ENCODE measurements at places on chromosomes 4 and X. TPM values are rescaled to one million over a fixed set of nuclear protein-coding genes. Genes with fewer than 3 reads are reported as not detected.

GRCh38 chr4:56195025-56195424, 192.3 kb downstream of the AASDH start:
- DNase-seq = no peak
- H3K4me1 ChIP-seq = no peaks in the 10 kb centered on the region
- peaks cover 4% of the 10 kb centered on the region for H3K36me3 ChIP-seq
- H3K27me3 ChIP-seq = no peaks in the 10 kb centered on the region

- H3K4me3 ChIP-seq = peak overlapping the region; percentile 7
- peak overlapping the region; percentile 76 for H3K27ac ChIP-seq
- DNase-seq = peak; percentile 10
Observed at GRCh38 chr4:55993994-55994663, 45.4 kb downstream of the CEP135 start.

DNA sequence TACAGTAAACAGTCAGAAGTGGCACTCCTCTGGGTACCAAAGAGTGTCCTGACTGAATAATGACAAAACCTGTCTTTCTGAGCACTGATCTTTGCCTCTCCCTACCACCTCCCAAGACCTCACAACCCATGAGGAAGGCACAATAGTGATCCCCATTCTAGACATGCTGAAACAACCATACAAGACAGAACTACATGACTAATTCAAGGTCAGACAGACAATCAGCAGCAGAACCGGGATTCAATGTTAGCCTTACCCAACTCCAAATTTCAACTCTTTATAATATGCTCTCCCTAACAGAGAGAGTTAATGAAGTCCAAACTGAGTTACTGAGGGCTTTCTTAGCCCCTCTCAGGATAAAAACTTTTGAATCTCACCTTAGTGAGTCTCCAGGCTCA, 71.0 kb downstream of the IRF2 start:
- H3K4me1 ChIP-seq = peaks cover 28% of the 10 kb centered on the region
- H3K27me3 ChIP-seq = no peaks in the 10 kb centered on the region
- DNase-seq = no peak
- peak overlapping the region; percentile 21 for H3K27ac ChIP-seq
- H3K4me3 ChIP-seq = no peak overlapping the region
- H3K36me3 ChIP-seq = peaks cover 7% of the 10 kb centered on the region

GRCh38 chr4:187910741-187911140, 84.8 kb upstream of the ZFP42 start:
- H3K27ac ChIP-seq = no peak overlapping the region
- no peaks in the 10 kb centered on the region for H3K4me1 ChIP-seq
- DNase-seq = no peak

DNA sequence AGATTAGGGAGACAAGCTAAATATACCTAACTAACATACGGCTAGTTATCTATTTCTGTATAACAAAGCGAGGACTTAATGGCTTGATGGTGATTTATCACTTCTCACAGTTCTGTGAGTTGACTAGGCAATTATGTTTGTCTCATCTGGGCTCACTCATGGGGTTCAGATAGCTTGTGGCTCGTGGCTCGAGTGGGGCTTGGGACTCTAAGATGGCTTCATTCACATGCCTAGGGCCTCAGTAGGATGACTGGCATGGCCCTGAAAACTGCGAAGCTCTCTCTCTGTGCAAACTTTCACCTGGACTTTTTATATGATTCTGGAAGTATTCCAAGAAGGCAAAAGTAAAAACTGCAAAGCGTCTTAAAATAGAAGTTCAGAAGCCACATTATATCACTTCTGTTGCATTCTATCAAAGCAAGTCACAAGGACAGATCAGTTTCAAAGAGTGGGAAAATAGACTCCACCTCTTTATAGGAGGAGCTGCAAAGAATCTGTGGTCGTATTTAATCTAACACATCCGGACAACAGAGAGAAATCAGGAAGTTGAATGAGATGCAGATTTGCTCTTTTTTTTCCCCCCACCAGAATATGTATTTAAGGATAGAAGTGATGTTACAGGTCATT, 491.2 kb downstream of the INPP4B start:
- peak overlapping the region; percentile 97 for H3K27ac ChIP-seq
- H3K27me3 ChIP-seq = no peaks in the 10 kb centered on the region
- H3K36me3 ChIP-seq = no peaks in the 10 kb centered on the region
- H3K4me3 ChIP-seq = peak overlapping the region; percentile 82
- peak; percentile 29 for DNase-seq
- peaks cover 100% of the 10 kb centered on the region for H3K4me1 ChIP-seq

- H3K4me3 ChIP-seq = no peak overlapping the region
- H3K27me3 ChIP-seq = peaks cover 5% of the 10 kb centered on the region
- H3K4me1 ChIP-seq = peaks cover 9% of the 10 kb centered on the region
- H3K27ac ChIP-seq = no peak overlapping the region
- H3K36me3 ChIP-seq = no peaks in the 10 kb centered on the region
Observed at GRCh38 chr4:7651461-7651921, 216.8 kb upstream of the PSAPL1 start.

GRCh38 chr4:185787926-185788679, 23.9 kb downstream of the SORBS2 start:
- no peaks in the 10 kb centered on the region for H3K36me3 ChIP-seq
- H3K27ac ChIP-seq = no peak overlapping the region
- no peaks in the 10 kb centered on the region for H3K27me3 ChIP-seq
- no peak for DNase-seq

DNA sequence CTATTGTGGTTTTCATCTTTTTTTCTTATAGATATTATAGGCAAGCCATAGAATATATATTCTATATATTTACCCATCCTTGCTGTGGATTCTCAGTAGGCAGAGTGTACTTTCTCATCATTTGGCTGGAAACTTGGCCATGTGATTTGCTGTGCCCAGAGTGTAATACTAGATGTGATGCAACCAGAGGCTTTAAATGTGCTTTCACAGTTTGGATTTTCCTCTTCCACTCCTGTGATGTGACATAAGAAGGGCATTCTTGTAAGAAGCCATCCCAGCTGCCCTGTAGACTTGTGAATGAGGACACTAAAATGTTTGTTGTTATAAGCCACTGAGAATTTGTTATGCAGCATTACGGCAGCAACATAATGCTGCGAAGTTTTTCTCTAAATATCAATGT, 10.4 kb upstream of the HPGDS start:
- no peaks in the 10 kb centered on the region for H3K36me3 ChIP-seq
- no peak for DNase-seq
- no peak overlapping the region for H3K27ac ChIP-seq
- H3K4me1 ChIP-seq = peaks cover 35% of the 10 kb centered on the region

- no peak for DNase-seq
- H3K27ac ChIP-seq = no peak overlapping the region
- H3K4me1 ChIP-seq = peaks cover 6% of the 10 kb centered on the region
- H3K4me3 ChIP-seq = no peak overlapping the region
- no peaks in the 10 kb centered on the region for H3K36me3 ChIP-seq
- H3K27me3 ChIP-seq = peaks cover 47% of the 10 kb centered on the region
Observed at GRCh38 chr4:176794151-176794550, 1.4 kb upstream of the VEGFC start.

DNA sequence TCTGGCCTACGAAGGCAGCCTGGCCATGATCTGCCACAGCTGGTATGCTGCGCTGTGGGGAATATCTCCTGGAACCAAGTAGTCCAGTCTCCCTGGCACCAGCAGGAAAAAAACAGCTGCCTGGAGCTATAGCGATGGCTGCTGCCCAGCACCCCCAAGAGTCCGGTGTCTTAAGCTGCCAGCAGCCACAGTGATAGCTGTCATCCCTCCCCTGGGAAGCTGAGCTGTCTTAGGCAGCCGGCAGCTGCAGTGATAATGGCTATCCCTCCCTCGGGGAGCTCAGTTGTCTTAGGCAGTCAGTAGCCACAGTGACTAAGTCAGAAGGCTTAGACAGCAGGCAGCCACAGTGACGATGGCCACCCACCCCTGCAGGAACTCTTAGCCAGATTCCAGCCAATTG, 205.1 kb downstream of the STPG2 start:
- no peak overlapping the region for H3K27ac ChIP-seq
- H3K4me1 ChIP-seq = no peaks in the 10 kb centered on the region
- no peaks in the 10 kb centered on the region for H3K27me3 ChIP-seq
- DNase-seq = no peak
- no peak overlapping the region for H3K4me3 ChIP-seq

- H3K27me3 ChIP-seq = no peaks in the 10 kb centered on the region
- no peaks in the 10 kb centered on the region for H3K4me1 ChIP-seq
- no peak overlapping the region for H3K27ac ChIP-seq
- no peaks in the 10 kb centered on the region for H3K36me3 ChIP-seq
- no peak for DNase-seq
- no peak overlapping the region for H3K4me3 ChIP-seq
Observed at GRCh38 chr4:16626945-16627344, 271.5 kb downstream of the LDB2 start.

- no peak overlapping the region for H3K4me3 ChIP-seq
- H3K36me3 ChIP-seq = no peaks in the 10 kb centered on the region
- no peaks in the 10 kb centered on the region for H3K27me3 ChIP-seq
- H3K27ac ChIP-seq = no peak overlapping the region
- H3K4me1 ChIP-seq = no peaks in the 10 kb centered on the region
Observed at GRCh38 chr4:177006331-177006730, 213.6 kb upstream of the VEGFC start.

DNA sequence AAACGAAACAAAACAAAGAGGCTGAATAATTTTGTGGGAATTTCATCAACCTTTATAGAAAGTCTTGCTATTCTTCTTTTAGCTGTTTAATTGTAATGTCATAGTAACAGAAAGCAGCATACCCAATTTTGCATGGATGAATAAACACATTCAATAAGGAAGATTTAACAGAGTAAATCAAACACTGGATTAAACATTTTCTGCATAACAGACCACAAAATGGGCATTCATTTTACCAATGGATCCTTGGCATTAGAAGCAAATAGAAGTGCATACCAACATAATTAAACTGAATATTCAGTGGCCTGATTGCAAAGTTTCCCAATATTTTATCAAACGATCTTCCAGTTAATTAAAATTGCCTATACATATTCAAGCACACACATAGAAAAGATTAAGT, 4.4 kb upstream of the CHM start:
- no peaks in the 10 kb centered on the region for H3K4me1 ChIP-seq
- no peak for DNase-seq
- no peak overlapping the region for H3K27ac ChIP-seq
- H3K4me3 ChIP-seq = no peak overlapping the region
- peaks cover 31% of the 10 kb centered on the region for H3K27me3 ChIP-seq

DNA sequence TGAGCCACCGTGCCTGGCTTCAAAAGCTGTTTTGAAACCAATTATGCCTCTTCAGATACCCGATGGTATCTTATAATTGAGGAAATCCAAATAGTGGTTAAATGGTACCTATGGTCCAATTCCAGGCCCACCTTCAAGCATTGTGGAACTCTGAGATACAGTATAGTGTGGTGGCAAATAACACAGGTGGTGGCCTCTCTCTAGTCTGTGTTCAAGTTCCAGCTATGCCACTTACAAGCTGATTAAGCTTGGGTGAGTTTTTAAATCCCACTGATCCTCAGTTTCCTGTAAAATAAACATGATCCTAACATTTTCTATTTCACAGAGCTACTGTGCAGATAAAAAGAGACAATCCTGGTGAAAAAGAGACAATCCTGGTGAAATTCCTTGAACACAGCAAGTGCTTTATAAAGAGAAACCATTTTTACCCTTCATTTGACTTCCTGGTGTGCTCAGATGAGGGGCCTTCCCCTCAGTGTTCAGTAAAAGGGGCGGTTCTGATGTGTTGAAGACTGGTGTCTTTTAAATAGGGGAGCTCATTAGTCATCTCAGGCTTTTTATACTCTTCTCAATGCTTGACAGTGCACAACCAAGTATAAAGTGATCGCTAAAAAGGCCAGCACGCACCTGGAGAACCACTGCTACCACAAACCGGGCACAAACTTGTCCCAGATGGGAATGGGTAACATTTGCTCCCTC, 30.8 kb upstream of the CD40LG start:
- peak; percentile 32 for DNase-seq
- H3K27ac ChIP-seq = peak overlapping the region; percentile 85
- H3K4me1 ChIP-seq = peaks cover 60% of the 10 kb centered on the region
- H3K36me3 ChIP-seq = no peaks in the 10 kb centered on the region
- no peaks in the 10 kb centered on the region for H3K27me3 ChIP-seq

DNA sequence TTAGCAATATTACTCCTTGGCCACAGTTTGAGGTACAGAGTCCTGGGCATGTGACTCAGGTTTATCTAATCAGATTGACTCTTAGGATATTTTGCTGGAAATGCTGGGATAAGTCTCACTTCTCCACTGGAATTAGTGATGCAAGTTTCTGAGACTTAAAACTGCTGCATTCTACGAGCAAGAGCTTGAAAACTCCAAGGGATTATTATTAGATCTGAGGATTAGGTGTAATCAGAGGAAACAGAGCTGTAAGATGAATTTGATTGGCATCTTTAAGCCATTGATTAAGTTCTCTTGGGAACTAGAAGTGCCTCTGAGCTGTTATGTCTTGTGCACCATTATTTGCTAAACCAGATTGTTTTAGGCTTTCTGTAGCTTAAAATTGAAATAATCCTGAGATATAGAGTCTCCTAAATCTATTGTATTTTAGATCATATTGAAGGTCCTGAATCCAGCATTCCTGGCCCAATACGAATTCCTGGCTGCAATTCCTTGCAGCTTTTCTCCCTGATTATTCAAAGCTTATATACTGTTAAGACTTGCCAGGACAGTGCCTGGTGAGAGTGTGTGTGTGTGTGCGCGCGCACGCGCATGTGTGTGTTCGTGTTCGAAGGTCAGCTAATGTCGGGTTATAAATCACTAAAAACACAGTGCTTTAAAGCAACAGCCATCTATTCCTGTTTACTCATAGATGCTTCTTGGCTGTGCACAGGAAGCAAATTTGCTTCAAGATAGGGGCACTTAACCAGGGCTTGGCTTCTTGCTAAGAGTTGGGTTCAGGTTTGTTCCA, 735.1 kb downstream of the STIM2 start:
- H3K4me3 ChIP-seq = no peak overlapping the region
- H3K36me3 ChIP-seq = no peaks in the 10 kb centered on the region
- DNase-seq = no peak
- no peaks in the 10 kb centered on the region for H3K4me1 ChIP-seq

GRCh38 chr4:24328310-24328709, 256.0 kb downstream of the DHX15 start:
- no peak for DNase-seq
- H3K27me3 ChIP-seq = no peaks in the 10 kb centered on the region

GRCh38 chr4:1757836-1758235, 35.3 kb upstream of the FGFR3 start:
- peaks cover 6% of the 10 kb centered on the region for H3K27me3 ChIP-seq
- H3K4me3 ChIP-seq = no peak overlapping the region
- DNase-seq = no peak
- H3K36me3 ChIP-seq = no peaks in the 10 kb centered on the region

GRCh38 chr4:2288051-2288541, 26.2 kb upstream of the MXD4 start:
- no peak overlapping the region for H3K4me3 ChIP-seq
- no peak for DNase-seq
- H3K36me3 ChIP-seq = no peaks in the 10 kb centered on the region
- no peaks in the 10 kb centered on the region for H3K27me3 ChIP-seq
- no peak overlapping the region for H3K27ac ChIP-seq
- H3K4me1 ChIP-seq = peaks cover 20% of the 10 kb centered on the region

- no peak overlapping the region for H3K27ac ChIP-seq
- no peak for DNase-seq
- H3K36me3 ChIP-seq = peaks cover 23% of the 10 kb centered on the region
- H3K4me3 ChIP-seq = no peak overlapping the region
- no peaks in the 10 kb centered on the region for H3K4me1 ChIP-seq
Observed at GRCh38 chr4:4594285-4594920, 52.6 kb upstream of the STX18 start.

The ZNF718 gene
- 8.1 TPM for total RNA-seq

The BTK gene
- total RNA-seq = 1.7 TPM

The SLC6A14 gene
- not detected for total RNA-seq

The PLP2 gene
- 232 TPM for total RNA-seq

The PFKFB1 gene
- total RNA-seq = 1.6 TPM

The SOD3 gene
- total RNA-seq = not detected

The SLC25A31 gene
- total RNA-seq = not detected

The SH3D19 gene
- total RNA-seq = not detected

The YIPF7 gene
- total RNA-seq = not detected

The BMPR1B gene
- total RNA-seq = not detected
